ENCODE measurements at places on chromosomes 4 and X. TPM values are rescaled to one million over a fixed set of nuclear protein-coding genes. Genes with fewer than 3 reads are reported as not detected.

GRCh38 chr4:154854362-154854761 lies 73.3 kb downstream of the RBM46 start:
- DNase-seq, result peak; percentile 3

The RPS6KA6 gene
- 18.9 TPM for polyA plus RNA-seq

DNA sequence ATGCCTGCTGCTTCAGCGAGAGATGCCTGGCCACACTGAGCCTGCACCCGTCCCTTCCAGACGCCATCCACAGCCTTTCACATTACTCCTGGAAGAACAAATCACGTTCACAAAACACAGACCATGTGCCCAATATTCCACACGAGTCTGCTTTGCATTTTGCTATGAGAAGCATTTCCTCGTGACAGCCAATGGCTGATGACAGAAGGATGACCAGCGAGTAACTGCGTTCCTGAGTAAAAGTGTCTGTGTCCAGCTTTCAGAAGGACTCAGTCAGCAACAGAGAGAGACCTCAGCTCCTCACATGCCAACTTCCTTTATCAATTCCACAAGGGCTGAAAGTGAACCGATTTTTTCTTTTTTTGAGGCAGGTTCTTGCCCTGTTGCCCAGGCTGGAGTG lies 19.5 kb downstream of the NAT8L start:
- no peak for DNase-seq

GRCh38 chr4:27048429-27049238 lies 188.0 kb downstream of the STIM2 start:
- DNase-seq, result no peak

The GPRASP1 gene
- polyA plus RNA-seq, result 16.3 TPM

- DNase-seq, result no peak
These were observed 92.5 kb upstream of the ATP6AP2 start for GRCh38 chrX:40488296-40488695.

DNA sequence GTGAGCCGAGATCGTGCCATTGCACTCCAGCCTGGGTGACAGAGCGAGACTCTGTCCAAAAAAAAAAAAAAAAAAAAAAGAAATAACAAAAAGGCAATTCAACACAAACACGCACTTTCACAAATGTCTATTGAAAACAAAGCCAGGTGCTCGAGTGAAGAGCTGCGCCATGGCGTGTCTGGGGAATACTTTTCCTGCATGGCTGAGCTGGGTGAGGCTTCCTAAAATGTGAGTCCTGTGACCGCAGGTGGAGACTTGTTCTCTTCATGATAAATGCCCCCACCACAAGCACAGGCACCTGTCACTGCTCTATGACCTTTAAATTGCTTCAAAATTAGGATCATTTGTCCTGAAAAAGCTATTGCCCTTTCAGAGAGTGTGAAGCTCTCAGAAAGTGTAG lies 4.0 kb upstream of the ABLIM2 start:
- no peak for DNase-seq

GRCh38 chrX:65971151-65971550 lies 68.7 kb downstream of the VSIG4 start:
- DNase-seq, result no peak

DNA sequence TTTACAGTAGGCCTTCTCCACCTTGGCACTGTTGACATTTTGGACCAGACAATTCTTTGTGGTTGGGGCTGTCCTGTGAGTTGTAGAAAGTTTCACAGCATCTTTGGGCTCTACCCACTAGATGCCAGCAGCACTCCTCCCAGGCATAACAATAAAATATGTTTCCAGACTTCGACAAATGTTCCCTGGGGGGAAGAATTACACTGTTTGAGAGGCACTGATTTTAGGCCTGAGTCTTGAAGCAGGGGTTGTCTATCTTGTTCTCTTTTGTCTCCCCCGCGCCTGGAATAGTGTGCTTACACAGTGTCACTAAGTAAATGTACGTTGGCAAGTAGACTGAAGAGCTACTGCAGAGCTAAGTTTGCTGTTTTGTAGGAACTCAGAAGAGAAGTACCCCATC lies 254.4 kb upstream of the BOD1L1 start:
- no peak for DNase-seq

GRCh38 chrX:11867610-11868345 lies 109.7 kb downstream of the MSL3 start:
- DNase-seq, result no peak

GRCh38 chr4:98143001-98143899 lies at the start of gene STPG2:
TSS of gene STPG2 (minus strand) at chr4:98143476.
- DNase-seq, result peak; percentile 89

DNA sequence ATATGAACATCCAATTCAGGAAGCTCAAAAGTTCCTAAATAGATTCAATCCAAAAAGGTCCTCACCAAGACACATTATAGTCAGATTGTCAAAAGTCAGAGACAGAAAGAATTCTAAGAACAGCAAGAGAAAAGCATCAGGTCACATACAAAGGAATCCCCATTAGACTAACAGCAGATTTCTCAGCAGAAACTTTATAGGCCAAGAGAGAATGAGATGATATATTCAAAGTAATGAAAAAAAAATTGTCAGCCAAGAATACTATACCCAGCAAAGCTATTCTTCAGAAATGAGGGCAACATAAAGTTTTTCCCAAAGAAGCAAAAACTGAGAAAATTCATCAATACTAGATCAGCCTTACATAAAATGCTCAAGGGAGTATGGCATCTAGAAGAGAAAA lies 106.6 kb upstream of the SH3RF1 start:
- DNase-seq, result peak; percentile 5

DNA sequence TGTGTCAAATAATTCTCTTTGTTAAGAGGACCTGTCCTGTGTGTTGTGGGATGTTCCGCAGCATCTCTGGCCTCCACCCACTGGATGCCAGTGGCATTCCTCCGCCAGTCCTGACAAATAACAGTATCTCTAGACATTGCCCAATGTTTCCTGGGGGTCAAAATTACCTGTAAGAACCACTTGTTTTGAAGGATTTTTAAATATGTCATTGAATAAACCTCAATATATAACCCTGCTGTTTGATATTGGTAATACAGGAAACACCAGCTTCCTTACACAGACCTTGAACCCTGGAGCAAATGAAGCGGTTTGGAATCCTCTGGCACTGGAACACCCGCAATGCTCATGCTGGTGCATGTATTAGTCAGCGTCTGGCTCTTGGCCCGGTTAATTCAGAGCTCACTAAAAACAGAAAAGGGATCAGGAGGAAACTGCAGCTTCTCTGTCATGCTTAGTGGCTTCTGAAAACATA lies 101.3 kb downstream of the TBL1X start:
- no peak for DNase-seq

- DNase-seq, result no peak
These were observed 17.6 kb downstream of the FGFBP1 start for GRCh38 chr4:15920723-15921591.

The GRPR gene
- polyA plus RNA-seq, result 0.29 TPM

The PDCL2 gene
- not detected for polyA plus RNA-seq

GRCh38 chr4:149164282-149164681 lies 651.4 kb downstream of the IQCM start:
- DNase-seq, result no peak

The ASB12 gene
- polyA plus RNA-seq, result 0.52 TPM

DNA sequence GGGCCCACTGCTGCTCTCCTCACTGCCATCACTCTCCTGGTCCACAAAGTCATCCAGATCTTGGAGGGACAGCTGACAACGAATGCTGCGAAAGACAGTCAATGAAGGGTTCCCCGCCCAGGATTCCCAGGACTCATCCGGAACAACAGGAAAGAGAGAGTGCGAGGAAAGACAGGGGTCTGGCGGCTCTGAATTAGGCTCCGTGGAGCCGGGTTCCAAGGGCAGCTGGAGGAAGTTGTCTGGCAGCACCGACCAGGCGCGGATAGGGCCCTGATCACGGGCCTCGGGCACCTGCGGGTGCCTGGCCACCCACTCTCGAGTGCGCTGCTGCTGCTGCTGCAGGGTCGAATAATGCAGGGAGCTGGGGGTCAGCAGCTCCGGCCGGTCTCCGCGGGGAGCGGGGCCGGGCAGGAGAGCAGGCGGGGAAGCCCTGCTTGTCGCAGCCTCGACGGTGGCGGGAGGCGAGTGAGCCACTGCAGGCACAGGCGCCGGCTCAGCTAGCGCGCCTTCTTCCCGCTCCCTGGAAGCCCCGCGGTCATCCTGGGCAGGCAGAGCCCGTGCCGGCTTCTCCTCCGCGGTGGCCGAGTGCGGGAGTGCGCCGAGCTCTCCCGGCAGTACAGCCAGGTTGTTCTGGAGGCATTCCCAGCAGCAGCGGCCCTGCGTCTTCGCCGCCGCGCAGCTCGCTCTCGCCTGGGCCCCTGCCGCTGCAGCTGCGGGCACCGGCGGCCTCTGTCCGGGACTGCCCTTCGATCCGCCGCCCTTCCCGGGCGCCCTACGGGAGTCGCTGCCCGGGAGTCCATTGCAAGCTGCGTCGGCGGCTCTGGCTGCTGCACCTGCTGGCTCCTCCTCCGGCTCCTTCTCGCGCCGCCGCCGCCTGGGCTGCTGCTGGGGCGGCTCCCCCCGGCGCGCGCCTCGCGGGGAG lies 1.1 kb downstream of the SOWAHB start:
- DNase-seq, result peak; percentile 38

DNA sequence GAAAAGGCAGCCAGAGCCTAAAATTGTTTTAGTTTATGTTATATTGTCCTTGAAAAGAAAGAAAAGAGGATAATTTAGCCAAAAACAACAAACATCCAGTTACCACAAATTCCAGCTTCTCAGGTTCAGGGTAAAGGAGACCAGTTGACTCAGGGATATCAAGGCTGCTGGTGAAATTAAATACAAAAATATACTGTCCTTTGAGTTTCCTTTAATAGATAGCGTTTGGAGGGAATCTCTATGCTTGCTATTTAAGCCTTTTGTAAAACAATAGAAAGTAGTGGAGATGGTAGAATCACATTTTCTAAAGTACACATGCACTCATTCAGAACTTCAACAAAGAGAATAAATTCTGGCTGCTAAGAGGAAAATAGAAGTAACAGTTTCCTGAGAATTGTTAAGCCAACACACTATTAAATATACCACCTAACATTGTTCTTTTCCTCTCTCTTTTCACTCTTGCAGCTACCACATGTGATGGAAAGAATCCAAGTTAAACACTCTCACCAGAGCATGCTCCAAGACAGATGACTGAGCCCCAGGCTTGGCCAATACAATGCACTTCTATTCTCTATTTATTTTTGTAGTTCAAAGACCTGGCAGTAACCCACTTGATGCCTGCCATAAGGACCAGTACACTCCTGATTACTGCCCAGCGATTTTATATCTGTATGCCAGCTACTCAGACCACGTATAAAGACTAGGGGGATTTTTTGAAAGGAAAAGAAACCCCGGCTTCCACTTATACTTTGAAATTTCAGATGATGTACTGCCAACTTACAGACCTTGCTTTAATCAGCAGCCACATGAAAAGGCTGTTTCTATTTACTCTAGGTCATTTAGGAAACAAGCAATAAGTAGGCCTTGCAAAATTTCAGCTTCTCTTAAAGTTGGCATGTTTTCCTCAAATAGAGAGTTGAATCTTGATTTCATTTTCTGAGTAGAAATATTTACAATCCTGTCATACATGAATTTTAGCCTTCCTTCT lies 756.9 kb downstream of the FAT4 start:
- no peak for DNase-seq

- DNase-seq, result no peak
These were observed 145.8 kb downstream of the KLHL4 start for GRCh38 chrX:87663421-87663820.

The HSPA4L gene
- 7.5 TPM for polyA plus RNA-seq

The USP51 gene
- polyA plus RNA-seq, result 12.7 TPM

The IL21 gene
- polyA plus RNA-seq, result not detected

DNA sequence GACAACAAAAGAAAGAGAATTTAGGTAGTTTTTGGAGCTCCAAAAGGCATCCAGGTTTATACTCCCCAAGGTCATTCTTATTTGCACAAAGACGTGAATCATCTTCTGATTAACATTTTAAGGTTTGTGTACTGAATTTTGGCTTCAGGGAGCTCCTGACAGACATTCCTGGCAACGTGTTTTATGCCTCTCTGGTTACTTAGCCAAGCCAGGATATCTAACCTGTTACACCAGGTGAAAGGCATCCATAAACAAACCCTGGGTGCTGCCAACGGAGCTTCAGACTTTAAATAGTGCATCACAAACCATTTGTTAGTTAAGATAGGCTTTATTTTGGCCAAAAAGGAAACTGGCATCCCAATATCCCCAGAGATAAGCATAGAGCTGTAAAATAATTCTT lies 997.3 kb downstream of the ARAP2 start:
- DNase-seq, result no peak

DNA sequence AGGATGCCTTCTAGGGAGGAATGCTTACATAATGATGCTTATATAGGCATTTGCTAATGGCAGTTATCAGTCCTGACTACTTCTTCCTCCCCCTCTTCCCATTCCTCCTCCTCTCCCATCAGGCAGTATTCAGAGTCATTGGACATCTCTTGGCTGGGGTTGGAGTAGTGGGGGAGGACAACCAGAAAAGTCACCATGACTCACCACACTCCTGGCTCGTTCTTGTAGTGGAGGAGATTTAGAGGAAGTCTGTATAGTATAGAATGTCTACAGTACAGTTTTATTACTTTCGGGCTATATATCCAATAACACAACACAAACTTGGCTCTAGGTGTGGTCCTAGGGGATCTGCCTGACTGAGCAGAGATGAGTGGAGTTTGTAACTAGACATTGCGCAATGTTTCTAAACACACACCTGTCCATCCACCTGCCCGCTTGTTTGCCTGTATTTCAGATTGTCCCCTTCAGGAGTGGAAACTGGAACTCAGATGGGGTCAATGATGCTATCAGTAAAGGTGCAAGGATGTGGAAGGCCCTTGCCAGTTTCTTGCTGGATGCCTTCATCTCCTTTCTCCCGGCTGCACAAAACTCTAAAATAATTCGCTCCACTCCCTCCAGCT lies 27.9 kb upstream of the KIAA1210 start:
- DNase-seq, result peak; percentile 15
